ENCODE measurements at places on chromosomes 7 and 10.

- DNase-seq: no peak
Observed at GRCh38 chr7:120677535-120677934, 180.4 kb downstream of the TSPAN12 start.

- DNase-seq: no peak
Observed at GRCh38 chr10:34433241-34434076, 381.6 kb downstream of the PARD3 start.

GRCh38 chr7:46450886-46451285, 529.8 kb upstream of the IGFBP3 start:
- DNase-seq: no peak

DNA sequence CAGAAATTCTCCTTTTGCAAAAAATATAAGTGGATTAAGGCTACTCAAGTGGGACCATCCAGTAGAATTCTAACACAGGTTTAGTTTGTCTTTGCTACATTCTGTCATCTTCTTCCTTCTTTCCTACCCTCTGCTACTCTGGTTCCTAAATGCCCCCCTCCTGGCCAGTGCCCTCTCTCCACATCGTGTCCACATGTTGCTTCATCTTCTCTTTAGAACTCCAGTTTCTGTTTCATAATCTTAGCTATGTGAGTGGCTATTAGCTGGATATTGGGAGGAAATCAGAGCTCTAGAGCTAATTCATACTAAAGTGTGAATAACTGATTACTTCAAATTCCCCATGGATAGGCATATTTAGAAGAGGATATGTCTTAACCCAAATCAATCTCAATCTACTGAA, 528.5 kb downstream of the LRMDA start:
- no peak for DNase-seq

DNA sequence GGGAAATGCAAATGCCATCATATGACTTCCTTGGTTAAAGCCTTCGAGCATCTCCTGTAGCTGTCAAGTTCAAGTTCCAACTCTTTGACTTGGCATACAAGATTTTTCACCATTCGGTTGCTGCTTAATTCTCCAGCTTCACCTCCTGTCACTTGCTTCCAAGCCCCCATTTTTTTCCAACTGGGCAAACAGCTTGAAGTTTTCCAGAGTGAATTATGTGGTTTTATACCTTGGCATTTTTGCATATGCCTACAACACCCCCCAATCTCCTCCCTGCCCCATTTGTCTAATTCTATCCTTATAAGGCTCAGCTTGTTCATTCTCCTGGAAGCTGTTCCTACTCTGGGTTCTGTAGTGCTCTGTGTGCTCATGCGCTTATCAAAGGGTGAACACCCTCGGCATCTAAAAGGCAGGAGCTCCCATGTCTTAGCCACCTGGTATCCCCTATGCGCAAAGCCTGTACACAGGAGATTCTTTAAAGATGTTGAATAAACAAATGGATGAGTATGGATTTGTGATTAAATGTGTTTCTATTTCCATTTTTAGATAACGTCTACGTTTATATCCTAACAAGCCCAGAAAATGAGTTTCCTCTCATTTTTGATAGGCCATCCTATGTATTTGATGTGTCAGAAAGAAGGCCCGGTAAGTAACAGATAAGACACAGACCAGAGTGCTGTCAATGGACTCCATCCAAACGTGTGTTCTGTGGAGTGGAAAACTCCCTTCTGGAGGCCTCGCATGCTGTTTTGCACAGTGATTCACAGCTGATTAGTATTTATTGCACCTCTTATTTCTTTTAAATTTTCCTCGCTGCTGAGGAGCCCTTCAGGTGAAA, 52.5 kb downstream of the CDHR3 start:
- no peak for DNase-seq

- peak; percentile 77 for DNase-seq
Observed at GRCh38 chr7:35519971-35520809, 174.7 kb downstream of the HERPUD2 start.

- no peak for DNase-seq
Observed at GRCh38 chr7:127794551-127794950, 142.6 kb downstream of the SND1 start.

DNA sequence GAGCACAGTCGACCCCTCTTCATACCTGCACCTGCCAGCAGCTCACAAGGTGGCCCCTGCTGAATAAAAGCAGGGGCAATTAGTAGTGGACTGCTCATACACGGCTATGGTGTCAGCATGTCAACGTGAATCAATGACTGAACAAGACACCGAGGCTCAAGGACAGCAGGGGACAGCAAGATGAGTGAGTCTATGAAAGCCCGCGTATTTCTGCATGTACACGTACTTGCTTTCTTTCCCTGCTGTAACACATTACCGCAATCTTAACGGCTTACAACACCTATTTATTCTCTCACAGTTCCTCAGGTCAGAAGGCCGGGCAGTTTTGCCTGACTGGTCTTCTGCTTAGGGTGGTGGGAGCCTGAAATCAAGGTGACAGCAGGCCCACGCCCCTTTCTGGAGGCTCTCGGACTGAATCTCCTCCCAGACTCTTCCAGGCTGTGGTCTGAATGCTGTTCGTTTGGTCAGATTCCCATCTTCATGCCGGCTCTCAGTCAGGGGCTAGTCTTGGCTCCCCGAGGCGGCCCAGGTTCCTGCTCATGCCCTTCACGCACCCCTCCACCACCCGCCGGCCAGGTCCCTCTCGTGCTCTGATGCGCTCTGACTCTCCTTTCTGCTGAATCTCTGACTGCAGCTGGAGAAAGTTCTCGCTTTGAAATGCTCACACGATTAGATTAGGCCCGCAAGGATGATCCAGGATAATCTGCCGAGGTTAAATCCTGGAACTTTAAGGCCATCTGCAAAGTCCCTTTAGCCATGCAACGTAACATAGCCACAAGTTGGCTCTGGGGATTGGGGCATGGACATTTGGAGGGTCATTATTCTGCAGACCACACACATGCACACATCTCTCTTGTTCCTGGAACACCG, 7.8 kb upstream of the PPP2R2D start:
- DNase-seq: no peak

GRCh38 chr10:34241226-34242000, 573.7 kb downstream of the PARD3 start:
- DNase-seq: no peak

DNA sequence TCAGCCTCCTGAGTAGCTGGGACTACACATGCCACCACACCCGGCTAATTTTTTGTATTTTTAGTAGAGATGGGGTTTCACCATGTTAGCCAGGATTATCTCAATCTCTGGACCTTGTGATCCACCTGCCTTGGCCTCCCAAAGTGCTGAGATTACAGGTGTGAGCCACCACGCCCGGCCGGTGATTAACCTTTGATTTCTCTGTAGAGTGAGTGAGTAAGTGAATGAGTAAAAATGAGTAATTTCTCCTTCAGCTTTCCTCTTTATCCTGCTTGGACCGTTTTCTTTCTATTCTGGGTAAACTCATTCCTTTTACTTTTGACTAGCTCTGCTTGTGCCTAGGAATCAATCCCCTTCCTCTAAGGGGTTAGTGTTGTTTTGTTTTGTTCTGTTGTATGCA, 36.8 kb downstream of the ST7 start:
- no peak for DNase-seq

DNA sequence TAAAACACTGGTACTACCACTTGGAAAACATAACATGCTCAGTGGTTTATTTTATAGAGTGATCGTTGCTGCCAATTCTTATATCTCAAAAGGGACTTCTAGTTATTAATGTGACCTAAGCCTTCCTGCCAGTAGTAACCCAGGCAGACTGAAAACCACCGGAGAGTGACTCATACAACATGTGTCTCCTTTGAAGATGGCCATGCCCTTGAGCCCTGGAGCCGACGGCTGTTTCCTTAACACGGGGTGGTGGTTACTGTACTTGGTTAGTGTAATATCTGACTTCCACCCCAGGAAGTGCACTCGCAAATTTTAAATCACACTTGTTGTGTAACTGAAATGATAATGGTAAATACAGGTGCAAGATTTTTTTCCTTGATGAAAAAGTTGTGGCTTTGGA, 30.5 kb downstream of the JAKMIP3 start:
- DNase-seq: no peak

DNA sequence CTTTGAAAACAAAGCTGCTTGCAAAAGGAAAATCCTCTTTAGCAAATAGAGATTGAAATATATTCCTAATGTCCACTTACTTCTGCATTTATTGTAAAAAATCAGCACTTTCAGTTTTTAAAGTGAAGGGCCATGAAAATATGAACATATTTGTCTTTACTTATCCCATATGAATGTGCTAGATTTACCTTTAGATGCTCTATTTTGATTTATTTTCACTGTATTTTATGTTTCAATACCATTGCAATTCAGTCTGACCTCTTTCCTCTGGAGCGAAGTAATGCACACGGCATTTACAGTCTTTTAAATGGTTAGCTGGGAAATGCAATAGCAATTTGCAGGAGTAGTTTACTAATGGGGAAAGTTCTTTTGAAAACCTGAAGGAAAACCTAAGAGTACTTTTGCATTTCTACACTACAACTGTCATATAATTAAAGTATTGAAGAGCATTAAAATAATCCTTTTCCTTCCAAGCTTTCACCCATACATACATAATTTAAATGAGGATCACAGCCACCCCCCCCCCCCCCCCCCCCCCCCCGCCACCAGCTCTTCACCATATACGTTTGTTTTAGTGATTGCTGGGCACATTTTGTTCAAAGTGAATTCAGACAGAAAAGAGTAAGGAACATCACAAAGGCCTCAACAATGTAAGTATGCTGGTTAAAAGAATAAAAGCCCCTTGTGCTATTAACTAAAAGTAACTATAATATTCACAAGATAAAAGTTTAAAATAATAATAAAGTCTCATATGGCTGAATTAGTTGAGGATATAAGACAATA, 3.5 kb downstream of the SKIDA1 start:
- no peak for DNase-seq

- peak; percentile 72 for DNase-seq
Observed at GRCh38 chr10:74177140-74177677, 26.2 kb downstream of the ADK start.

DNA sequence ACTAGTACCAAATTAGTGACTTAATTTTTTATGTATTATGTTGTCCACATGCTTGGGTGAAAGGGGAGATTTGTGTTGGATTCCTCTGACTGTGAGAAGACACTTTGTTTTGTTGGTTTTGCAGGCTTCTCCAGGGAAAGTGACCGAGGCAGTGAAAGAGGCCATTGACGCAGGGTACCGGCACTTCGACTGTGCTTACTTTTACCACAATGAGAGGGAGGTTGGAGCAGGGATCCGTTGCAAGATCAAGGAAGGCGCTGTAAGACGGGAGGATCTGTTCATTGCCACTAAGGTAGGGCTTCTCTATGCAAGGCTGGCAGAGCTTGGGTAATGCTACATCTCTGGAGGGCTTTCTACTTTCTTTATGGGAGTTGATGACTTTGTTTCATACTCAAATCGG, 4.5 kb downstream of the AKR1E2 start:
- no peak for DNase-seq

GRCh38 chr7:21128062-21128817, 299.6 kb upstream of the SP4 start:
- DNase-seq: no peak

DNA sequence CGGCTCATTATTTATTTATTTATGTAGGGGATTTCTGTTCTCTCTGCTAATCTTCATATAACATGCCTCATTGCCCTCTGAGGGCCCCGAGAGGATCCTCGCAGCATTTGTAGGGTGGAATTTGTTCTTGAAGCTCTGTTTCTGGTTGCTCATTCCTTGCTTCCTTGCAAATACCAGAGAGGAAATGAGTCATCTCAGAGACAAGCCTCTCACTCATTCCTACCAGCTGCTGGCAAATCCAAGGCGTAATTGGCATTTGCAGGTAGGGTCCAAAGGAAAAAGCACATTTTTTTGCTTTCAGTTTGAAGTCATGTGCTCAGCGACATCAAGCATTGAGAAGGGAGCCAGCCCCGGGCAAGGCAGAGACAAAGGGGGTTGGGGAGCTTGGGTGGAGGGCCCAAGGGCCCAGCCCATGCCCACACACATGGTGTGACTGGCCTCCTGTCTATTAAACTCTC, 501.6 kb downstream of the GALNT17 start:
- no peak for DNase-seq

GRCh38 chr10:73759512-73760115, 15.4 kb downstream of the SEC24C start:
- DNase-seq: peak; percentile 85

- DNase-seq: no peak
Observed at GRCh38 chr10:133324857-133325260, 11.8 kb downstream of the CALY start.

DNA sequence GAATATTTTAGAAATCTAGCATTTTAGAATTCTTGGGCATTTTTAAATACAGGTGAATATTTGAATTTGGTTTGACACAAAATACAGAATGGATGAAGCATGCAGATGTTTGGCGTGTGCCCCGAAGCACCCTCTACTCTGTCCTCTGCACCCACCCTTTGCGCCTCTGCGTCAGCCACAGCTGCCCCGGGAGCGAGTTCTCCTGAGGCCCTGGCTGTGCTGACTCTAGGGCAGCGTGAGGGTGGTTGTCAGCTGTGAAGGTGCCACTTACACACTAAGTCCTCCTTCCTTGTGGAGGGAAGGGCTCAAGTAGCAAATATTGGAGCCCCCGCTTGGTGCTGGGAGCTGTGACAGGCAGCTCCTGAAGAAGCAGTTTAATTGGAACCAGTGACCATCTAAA, 48.4 kb downstream of the DAGLB start:
- no peak for DNase-seq

GRCh38 chr7:8442814-8443304, 9.4 kb downstream of the NXPH1 start:
- no peak for DNase-seq

DNA sequence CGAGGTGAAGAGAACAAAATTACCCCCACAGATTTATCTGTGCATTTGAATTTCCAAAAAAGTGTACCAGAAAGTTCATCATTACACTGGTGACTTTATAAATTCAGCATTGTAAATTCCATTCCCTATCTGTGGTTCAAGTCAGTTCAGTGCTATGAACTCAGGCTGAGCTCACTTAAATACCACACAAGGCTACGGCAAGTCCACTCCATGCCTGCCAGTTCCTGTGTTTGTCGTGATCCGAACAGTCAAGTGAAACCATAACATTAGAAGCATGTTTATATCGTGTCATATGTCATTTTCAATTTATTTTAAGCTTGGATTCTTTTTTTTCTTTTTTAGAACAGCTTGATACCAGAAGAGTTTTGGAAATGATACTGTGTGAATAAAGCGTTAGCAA, 14.8 kb downstream of the MBL2 start:
- DNase-seq: no peak

DNA sequence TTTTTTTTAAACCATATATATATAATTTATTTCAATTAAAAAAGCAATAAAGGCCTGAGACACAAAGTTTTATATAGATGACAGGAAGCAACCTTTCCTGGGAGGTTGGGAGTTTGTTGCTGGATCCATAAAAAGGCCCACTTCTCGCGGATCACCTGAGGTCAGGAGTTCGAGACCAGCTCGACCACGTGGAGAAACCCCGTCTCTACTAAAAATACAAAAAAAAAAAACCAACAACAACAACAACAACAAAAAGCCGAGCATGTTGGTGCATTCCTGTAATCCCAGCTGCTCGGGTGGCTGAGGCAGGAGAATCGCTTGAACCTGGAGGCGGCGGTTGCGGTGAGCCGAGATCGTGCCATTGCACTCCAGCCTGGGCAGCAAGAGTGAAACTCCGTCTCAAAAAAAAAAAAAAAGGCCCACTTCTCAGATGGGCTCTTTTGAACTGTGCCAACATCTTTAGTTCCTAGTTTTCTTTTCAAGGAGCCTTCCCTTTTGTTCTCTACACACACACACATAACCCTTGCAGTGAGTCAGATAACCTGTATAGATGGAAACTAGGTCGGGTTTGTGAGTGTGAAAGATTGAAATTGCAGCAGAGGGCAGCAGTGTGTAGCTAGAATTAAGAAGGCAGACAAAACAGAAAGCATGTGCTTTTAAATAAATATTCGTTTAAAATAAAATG, 1.2 kb upstream of the SMNDC1 start:
- peak; percentile 68 for DNase-seq

GRCh38 chr7:135913404-135913803, 63.8 kb downstream of the MTPN start:
- no peak for DNase-seq
